ENCODE measurements at places on chromosomes 3 and 15. TPM values are rescaled to one million over a fixed set of nuclear protein-coding genes. Genes with fewer than 3 reads are reported as not detected.

Gene ROPN1B
- 1.3 TPM for total RNA-seq

Gene MASP1
- total RNA-seq = 12.0 TPM

Gene FSIP1
- total RNA-seq = 0.10 TPM

DNA sequence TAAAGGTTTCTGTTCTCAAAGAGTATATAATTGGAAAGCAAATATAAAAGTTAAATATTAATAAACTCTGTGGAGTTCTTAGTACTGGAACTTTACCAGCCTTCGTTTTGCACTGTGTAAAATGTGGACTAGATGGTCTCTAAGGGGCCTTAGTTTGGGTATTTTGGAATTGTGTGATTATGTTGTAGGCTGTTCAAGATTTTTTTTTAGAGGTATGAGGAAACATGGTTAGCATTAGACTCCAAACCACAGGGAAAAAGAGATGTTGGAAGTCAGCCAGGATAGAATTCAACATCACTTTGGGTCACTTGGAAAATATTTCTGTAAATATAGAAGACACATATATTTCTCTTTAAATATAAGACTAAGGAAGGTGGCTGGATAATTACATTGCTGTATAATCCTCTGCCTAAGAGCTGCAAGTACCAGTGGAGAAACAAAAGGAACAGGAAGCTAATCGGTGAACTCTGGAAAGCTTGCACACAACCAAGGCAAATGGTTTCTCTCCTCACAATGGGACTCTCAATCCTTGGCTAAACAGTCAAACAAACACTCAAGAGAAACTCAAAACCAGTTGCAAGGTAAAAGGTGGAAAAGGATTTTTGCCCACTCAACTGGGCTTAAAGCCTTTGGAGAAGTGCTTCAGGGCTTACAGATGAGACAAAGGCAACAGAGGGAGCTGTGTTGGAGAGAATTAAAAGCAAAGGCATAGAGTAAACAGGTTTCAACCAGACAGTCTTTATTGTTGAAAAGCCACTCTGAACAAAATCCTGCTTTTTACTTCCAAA is 141.7 kb downstream of the NR1D2 start:
- peak; percentile 67 for DNase-seq

DNA sequence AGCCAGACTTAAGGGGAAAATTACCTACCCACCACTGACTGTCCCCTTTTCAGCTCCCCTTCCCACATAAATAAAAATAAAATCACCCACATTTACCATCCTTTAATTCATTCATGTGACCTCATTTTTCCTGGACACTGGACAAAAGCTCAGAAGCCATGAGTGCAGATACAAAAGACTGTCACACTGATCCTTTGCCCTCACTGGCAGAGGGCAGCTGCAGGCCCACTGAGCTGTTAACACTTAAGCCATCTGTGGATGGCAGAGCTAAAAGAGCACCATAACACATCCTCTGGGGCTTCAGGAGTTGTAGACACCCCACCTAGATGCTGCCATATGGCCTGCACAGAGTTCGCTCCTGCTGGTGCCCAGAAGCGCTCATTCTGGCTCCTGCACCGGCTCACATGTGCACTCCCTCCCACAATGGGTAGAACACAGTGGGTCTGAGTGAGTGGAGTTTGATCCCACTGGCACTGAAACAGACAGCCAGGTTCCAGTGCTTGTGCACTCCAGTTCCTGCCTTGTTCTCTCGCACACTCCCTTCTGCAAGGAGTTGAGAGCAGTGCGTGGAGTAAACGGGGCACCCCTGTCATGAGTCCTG is 38.8 kb downstream of the EDC3 start:
- no peak for DNase-seq

- peak; percentile 38 for DNase-seq
These were observed 38.5 kb upstream of the TFRC start for GRCh38 chr3:196120291-196120951.

DNA sequence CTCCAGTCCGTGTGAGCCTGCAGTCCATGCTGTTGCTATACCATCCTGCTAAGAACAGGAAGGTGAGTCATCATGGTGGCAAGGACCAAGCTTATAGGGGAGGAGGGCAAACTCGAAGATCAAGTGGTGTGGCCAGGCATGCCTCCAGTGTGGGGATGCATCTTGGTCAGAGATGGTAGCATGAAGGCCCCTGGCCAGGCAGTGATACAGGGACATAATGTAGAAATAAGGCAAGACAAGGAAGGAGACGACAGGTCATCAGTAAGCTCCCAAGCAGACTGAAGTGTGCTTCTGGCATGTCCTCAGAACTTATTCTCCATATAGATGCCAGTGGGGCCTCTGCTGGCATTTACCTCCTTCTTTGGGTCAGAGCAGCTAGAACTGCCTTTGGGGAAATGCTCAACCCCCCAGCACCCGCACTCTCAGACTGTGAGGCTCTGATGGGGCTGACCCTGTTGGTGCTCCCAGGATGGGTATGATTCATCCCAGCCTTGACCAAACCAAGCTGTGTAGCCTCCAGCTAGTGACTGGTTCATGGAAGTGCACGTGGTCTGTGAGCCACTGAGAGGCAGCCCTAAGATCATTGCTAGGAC is 52.5 kb upstream of the ATP2B2 start:
- no peak for DNase-seq

- DNase-seq = no peak
These were observed 142.1 kb upstream of the LRTM1 start for GRCh38 chr3:55069950-55070349.

DNA sequence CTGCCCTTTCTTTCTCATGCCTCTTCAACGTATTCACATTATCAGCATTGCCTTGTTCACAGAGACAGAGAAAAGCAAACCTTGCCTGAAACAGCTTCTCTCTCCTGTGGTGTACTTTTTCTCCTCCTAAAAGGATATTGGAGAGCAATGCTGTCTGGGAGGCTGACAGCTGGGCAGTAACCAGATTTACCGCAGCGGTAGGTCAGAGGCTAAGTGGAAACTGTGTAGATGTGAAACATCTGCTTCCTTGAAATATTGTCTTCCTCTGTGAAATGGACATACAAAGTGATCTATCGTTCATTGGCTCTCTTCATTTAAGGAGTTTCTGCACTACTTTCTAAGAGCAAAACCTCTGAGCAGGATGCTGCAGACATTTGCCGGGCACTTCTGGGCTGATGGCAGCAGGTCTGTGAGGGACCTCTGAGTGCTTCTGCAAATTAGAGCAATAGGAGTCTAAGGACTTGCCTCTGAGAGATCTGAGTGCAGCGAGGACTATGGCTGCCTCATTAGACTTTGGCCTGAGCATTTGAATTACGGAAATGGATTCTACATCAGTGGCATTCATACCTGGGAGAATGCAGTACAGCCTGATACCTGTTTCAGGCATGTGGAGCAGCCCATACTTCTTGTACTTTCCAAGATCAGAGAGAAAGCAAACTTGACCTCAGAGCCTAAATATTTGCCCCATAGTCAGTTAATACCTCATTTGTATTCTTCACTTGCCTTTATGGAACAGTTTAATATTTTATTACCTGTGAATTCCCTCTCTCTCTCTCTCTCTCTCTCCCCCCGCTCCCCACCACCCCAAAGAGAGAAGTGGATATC is 260.5 kb upstream of the TPRG1 start:
- peak; percentile 46 for DNase-seq

DNA sequence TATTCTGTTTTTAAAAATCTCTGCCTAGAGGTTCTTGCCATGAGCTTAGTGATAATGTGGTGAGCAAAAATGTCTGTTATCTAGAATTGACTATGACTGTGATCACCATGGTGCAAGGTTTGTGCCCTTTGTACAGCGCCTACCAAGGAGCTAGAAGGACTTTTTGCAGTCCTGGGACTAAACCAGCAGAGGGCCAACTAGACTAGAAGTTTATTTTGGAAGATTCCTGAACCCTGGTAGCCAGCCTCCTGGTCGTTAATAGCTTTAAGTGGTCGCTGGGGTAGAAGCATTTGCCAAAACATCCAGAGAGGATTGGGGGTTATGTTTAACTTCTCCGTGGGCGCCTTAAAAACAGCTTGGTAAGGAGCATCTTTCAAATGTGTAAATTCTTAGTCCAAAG is 7.8 kb downstream of the SCG5 start:
- no peak for DNase-seq

- no peak for DNase-seq
These were observed 11.5 kb upstream of the VPS8 start for GRCh38 chr3:184800349-184800930.

All from tongue (tissue), 3 donors.